ENCODE measurements at places on chromosomes 2 and 18. TPM values are rescaled to one million over a fixed set of nuclear protein-coding genes. Genes with fewer than 3 reads are reported as not detected.

Gene AKAIN1
- total RNA-seq: not detected

DNA sequence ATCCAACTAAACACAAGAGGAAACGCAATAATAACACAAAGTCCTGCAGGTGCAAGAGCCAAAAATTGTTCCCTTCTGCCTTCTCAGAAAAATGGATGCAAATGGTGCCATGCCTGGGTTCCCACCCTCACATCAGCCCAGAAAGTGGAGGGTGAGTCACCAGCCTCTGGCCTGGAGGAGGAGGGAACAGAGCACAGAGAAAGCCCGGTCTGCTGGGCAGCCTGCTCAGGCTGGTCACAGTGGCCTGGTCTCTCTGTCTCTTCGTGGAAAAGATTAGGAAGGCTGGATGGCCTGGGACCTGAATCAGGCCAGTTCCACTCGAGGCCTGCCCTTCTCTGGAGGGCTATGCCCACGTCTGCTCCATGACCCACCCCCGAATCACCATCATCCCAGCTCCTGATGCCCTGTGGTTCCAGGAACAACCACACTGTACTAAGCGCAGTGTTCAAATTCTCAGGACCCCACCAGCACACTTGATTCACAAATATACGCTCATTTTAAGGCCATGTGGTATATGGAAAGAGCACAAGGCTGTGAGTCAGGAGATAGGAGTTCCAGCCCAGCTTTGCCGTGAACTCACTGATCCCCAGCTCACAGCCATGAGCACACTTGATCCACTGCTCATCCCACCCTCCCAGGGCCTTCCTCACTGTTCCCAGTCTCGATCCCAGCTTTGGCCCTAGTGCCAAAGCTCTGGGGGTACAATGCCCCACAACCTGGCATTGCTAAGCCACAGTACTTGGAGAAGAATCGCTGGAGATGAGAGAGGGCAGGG, 82.1 kb downstream of the ZBTB7C start:
- H3K27me3 ChIP-seq: peaks cover 15% of the 10 kb centered on the region
- no peak overlapping the region for H3K27ac ChIP-seq
- H3K4me3 ChIP-seq: no peak overlapping the region
- H3K36me3 ChIP-seq: no peaks in the 10 kb centered on the region

GRCh38 chr2:70341477-70341765, 39.6 kb upstream of the FAM136A start:
- no peak overlapping the region for H3K4me3 ChIP-seq
- DNase-seq: no peak
- no peaks in the 10 kb centered on the region for H3K4me1 ChIP-seq

Gene KLHL30
- total RNA-seq: 0.07 TPM

DNA sequence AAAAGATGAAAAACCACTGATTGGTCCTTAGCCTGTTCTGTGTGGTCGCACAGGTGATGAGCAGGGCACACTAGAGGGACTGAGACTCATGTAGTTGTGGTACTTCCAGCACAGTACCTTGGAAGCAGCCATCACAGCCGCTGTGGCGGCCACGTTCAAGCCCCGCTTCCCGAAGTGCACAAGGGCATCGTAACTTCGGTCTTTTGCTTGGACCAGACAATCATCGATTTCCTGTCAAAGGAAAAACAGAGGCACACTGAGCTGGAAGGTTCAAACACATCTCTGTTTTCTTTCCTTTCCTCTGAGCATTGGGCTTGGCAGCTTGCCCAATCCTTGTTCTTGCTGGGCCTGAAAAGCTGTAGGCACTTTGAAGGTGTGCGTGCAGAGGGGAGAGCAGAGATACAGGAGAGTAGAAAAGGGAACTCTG, 52.6 kb downstream of the MRPL35 start:
- H3K4me1 ChIP-seq: peaks cover 2% of the 10 kb centered on the region
- H3K27me3 ChIP-seq: no peaks in the 10 kb centered on the region
- H3K36me3 ChIP-seq: peaks cover 1% of the 10 kb centered on the region
- DNase-seq: no peak

Gene XRCC5
- total RNA-seq: 386 TPM

DNA sequence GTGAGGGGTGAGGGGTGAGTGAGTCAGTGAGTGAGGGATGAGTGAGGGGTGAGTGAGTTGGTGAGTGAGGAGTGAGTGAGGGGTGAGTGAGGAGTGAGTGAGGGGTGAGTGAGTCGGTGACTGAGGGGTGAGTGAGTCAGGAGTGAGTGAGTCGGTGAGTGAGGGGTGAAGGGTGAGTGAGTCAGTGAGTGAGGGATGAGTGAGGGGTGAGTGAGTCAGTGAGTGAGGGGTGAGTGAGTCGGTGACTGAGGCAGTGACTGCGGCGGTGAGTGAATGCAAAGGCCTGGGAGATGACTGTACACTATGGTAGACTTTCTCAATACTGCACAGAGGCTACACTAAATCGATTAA, 16.6 kb downstream of the THAP4 start:
- no peak overlapping the region for H3K4me3 ChIP-seq
- H3K36me3 ChIP-seq: peaks cover 12% of the 10 kb centered on the region
- H3K27me3 ChIP-seq: no peaks in the 10 kb centered on the region
- peaks cover 15% of the 10 kb centered on the region for H3K4me1 ChIP-seq
- H3K27ac ChIP-seq: no peak overlapping the region

- no peak overlapping the region for H3K27ac ChIP-seq
- peaks cover 2% of the 10 kb centered on the region for H3K36me3 ChIP-seq
- no peak overlapping the region for H3K4me3 ChIP-seq
- H3K27me3 ChIP-seq: peaks cover 4% of the 10 kb centered on the region
- H3K4me1 ChIP-seq: peaks cover 26% of the 10 kb centered on the region
These were observed 417.5 kb downstream of the NUP35 start for GRCh38 chr2:183541766-183542165.

- H3K4me3 ChIP-seq: no peak overlapping the region
- H3K27me3 ChIP-seq: no peaks in the 10 kb centered on the region
- H3K4me1 ChIP-seq: no peaks in the 10 kb centered on the region
- H3K27ac ChIP-seq: no peak overlapping the region
These were observed 680.5 kb downstream of the DSC3 start for GRCh38 chr18:30361864-30362540.

DNA sequence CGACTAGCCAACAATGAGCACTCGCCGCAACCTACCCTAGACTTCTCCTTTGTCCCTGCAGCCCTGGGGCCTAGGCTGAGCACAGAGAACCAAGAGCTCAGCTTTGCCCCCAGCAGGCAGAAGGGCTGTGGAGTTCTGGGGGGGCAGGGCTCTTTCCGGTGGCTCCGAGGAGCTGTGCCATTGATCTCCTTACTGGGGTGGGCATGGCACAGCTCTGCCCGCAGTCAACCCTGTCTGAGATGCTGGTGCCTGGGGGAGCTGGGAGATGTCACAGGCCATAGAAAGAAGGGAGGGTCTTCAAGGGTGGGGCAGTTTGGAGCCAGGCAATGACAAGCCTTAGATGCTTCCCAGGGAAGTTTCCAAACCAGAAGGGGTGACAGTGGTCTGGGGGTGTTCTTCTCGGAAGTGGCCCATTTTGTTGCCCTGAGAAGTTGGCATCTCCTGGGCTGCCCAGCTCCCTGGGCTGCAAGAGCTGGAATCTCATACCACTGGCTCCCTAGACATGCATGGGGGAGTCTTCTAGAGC, 14.1 kb upstream of the GPR55 start:
- no peak overlapping the region for H3K4me3 ChIP-seq
- H3K36me3 ChIP-seq: no peaks in the 10 kb centered on the region
- H3K4me1 ChIP-seq: no peaks in the 10 kb centered on the region

GRCh38 chr2:225041851-225042799, at the start of gene DOCK10:
TSS of gene DOCK10 (minus strand) at chr2:225042468. CDS start at chr2:225042374, 94 bp downstream.
- peak; percentile 17 for DNase-seq
- H3K36me3 ChIP-seq: no peaks in the 10 kb centered on the region
- peaks cover 3% of the 10 kb centered on the region for H3K4me1 ChIP-seq
- H3K27ac ChIP-seq: no peak within 1 kb of the TSS
- peaks cover 87% of the 10 kb centered on the region for H3K27me3 ChIP-seq

DNA sequence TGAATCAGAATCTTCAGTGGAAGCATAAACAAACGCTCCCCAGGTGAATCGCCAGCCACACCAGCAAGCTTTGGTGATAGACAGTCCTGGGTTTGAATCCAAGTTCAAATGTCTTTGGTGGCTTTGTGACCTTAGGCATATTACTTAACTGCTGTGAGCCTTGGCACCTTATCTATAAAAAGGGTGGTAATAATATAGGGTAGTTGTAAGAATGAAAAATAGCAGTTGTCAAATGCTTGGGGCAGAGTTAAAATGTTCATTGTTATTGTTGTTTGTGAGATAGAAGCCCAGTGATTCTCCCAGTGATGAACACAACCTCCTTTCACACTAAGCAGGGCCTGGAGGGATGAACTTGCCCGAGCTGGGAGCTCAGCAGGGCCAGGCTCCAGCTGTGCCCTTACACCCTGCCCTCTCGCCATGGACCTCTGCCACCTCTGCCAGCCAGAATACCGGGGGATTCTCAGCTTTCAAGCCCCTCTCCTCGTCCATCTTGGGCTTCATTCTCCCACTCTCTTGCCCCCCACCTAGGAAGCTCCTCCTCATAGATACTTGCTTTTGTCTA, 6.1 kb upstream of the TMBIM1 start:
- no peaks in the 10 kb centered on the region for H3K27me3 ChIP-seq
- peaks cover 46% of the 10 kb centered on the region for H3K4me1 ChIP-seq
- peak overlapping the region; percentile 21 for H3K27ac ChIP-seq
- no peak for DNase-seq
- H3K36me3 ChIP-seq: no peaks in the 10 kb centered on the region
- H3K4me3 ChIP-seq: no peak overlapping the region

DNA sequence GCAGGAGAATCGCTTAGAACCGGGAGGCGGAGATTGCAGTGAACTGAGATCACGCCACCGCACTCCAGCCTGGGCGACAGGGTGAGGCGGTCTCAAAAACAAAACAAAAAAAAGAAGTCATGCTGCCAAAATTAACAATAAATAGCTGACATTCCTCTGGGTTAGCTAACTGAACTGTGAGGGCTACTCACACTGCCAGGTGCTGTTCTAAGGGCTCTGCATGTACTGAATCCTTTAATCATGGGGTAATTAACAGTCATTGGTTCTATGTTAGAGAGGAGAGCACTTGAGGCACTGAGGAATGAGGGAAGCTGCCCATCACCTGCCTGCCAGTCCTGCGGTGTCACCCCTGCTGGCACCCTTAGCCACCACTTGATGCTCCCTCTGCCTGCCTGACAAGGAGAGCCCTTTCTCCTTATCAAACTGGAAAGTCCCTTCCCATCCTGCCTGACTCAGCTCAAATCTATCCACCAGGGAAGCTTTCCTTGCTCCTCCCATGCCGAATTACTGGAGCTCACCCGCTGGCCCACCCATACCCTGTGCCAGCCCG, 73.0 kb upstream of the RIOK3 start:
- peaks cover 2% of the 10 kb centered on the region for H3K4me1 ChIP-seq
- H3K27ac ChIP-seq: no peak overlapping the region
- H3K36me3 ChIP-seq: peaks cover 3% of the 10 kb centered on the region
- DNase-seq: no peak
- H3K4me3 ChIP-seq: no peak overlapping the region

GRCh38 chr2:71679491-71679890, 226.1 kb downstream of the DYSF start:
- H3K27me3 ChIP-seq: peaks cover 3% of the 10 kb centered on the region
- no peak overlapping the region for H3K27ac ChIP-seq
- no peak overlapping the region for H3K4me3 ChIP-seq

GRCh38 chr2:110667071-110667470, 10.8 kb downstream of the BUB1 start:
- no peak for DNase-seq
- no peaks in the 10 kb centered on the region for H3K4me1 ChIP-seq
- H3K4me3 ChIP-seq: no peak overlapping the region

Gene PAX3
- total RNA-seq: not detected

- peak overlapping the region; percentile 45 for H3K27ac ChIP-seq
- no peak for DNase-seq
- no peaks in the 10 kb centered on the region for H3K36me3 ChIP-seq
- H3K27me3 ChIP-seq: peaks cover 7% of the 10 kb centered on the region
- no peak overlapping the region for H3K4me3 ChIP-seq
These were observed 555.5 kb downstream of the ARHGAP15 start for GRCh38 chr2:143684551-143685320.

GRCh38 chr2:88057437-88057844, 1.9 kb upstream of the KRCC1 start:
- no peak overlapping the region for H3K27ac ChIP-seq
- H3K36me3 ChIP-seq: peaks cover 1% of the 10 kb centered on the region
- peak overlapping the region; percentile 1 for H3K4me3 ChIP-seq
- peaks cover 33% of the 10 kb centered on the region for H3K4me1 ChIP-seq
- no peaks in the 10 kb centered on the region for H3K27me3 ChIP-seq
- no peak for DNase-seq

GRCh38 chr2:17069564-17069963, 403.9 kb upstream of the CYRIA start:
- no peaks in the 10 kb centered on the region for H3K36me3 ChIP-seq
- no peak for DNase-seq
- H3K27ac ChIP-seq: no peak overlapping the region
- H3K27me3 ChIP-seq: no peaks in the 10 kb centered on the region
- no peaks in the 10 kb centered on the region for H3K4me1 ChIP-seq
- H3K4me3 ChIP-seq: no peak overlapping the region

- DNase-seq: no peak
- no peaks in the 10 kb centered on the region for H3K4me1 ChIP-seq
- H3K27me3 ChIP-seq: no peaks in the 10 kb centered on the region
- H3K27ac ChIP-seq: no peak overlapping the region
These were observed 386.1 kb downstream of the SOCS6 start for GRCh38 chr18:70674896-70675295.

GRCh38 chr2:172162739-172163336, 60.1 kb upstream of the DLX2 start:
- H3K27ac ChIP-seq: no peak overlapping the region
- DNase-seq: no peak
- peaks cover 17% of the 10 kb centered on the region for H3K27me3 ChIP-seq

Gene LHCGR
- total RNA-seq: not detected

- DNase-seq: no peak
- no peaks in the 10 kb centered on the region for H3K36me3 ChIP-seq
- no peaks in the 10 kb centered on the region for H3K27me3 ChIP-seq
- H3K4me3 ChIP-seq: no peak overlapping the region
These were observed 92.2 kb upstream of the PID1 start for GRCh38 chr2:229363185-229363814.

Gene ASXL3
- 23.0 TPM for total RNA-seq
